Stimulated activated CD8-positive, alpha-beta memory T cell treated with anti-CD3 and anti-CD28 coated beads, Interleukin-15, amount 100 ng/mL, for 24 hours (primary cell): ENCODE measurements at places on chromosomes 7 and 10.

DNA sequence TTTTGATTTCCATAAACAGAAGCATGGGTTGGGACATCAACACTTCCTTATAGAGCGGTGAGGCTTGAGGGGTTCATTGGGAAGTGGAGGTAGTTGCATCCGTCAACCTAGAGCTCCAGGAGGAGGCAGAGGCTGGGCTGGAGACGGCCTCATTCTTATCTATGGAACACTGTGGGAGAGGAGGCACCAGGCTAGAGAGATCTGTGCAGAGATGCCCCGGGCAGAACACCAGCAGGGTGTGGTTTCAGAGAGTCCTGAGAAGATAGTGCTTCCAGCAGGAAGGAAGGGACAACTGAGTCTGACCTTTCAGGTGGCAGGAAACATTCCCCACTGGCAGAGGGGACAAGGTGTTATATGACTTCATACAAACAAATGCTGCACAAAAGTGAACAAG lies 56.7 kb downstream of the TCERG1L start:
- DNase-seq: no peak

GRCh38 chr10:114042895-114043531 lies 653 bp upstream of the ADRB1 start:
- DNase-seq: no peak

DNA sequence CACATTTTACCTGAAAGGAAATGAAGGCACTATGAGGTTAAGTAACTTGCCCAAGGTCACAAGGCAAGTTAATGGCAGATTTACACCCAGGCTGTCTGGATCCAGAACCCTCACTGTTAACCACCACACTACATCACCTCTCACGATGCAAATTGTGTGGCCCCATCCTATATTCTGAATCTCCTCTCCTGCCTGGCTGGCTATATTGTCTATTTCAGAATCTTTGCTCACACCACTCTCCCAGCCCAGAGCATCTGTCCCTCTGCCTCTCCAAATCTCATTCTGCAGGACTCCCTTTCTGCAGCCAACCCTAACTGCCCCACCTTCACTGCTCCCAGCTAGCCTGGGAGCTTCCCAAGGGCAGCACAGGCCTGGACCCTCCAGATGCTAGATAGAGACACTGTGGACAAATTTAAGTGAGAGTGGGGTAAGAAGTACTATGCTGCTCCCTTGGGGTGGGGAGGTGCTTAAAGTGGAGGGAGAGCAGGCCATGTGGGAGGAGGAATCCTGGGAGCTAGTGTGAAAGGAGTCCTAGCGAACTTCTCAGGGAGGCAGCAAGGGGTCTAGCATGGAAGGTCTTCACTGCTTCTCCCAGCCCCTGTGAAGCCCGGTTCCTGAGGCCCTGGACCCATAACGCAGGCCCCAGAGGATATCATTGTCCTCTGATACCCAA lies 786 bp downstream of the CUEDC2 start:
- no peak for DNase-seq

- no peak for DNase-seq
Measured at GRCh38 chr10:44951576-44952226, 7.9 kb upstream of the RASSF4 start.

DNA sequence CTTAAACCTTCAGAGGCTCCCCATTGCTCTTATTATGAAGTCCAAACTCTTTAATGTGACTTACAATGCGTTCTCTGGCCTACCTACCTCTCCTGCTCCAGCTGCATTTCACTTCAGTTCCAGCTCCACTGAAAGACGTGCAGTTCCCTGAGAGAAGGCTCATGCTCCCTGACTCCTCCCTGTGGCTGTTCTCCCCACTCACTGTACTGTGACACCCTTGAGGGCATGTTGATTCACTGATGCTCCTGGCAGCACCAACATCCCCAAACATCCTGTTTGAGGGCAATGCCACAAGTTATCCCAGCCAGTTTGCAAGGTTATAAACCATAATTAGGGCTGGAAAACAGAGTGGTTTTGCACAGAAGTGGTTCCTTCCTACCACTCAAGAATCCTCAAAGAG lies 111.2 kb downstream of the LSM5 start:
- no peak for DNase-seq

DNA sequence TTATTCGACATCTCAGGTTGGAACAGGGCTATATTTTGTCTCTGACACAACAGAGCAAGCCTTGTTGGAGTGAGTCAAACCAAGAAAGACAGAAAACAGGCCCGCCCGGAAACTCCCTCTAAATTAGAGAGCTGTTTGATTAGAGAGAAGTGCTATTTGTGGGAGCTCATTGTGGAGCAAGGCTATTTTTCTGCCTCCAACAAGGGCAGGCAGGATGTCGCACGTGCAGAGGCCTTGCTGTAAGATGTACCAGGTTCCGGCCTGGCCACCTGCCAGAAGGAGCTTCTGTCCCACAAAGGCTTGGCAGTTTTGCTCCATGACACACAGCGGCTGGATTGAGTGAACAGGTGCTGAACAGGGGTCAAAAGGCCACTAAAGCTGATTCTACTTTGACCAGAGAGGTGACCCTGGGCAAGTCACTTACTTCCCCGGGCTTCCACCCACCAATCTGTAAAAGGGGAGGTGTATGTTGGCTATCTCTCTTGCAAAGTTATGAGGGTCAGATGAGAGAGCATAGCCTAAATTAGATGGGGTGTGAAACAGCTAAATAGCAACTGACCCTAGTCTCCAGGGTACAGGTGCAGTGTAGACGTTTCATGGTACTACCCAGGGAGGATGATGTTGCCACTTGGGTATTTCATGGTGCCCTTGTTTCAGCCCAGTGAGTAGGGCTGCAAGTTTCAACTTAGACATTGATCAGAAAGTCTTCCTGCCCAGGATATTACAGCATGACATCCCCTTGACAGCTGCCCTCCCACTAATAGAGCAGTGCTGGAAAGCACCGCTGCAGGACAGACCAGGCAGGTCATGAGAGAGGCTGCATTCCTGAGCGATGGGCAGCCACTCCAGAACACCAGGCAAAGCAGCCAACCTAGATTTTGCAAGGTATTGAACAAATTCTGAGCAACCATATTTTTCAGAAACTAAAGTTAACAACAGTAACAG lies 62.0 kb downstream of the VSTM4 start:
- no peak for DNase-seq

GRCh38 chr7:74129887-74130286 lies 44.3 kb upstream of the EIF4H start:
- no peak for DNase-seq

GRCh38 chr10:3239066-3239919 lies 66.7 kb upstream of the PITRM1 start:
- DNase-seq: peak; percentile 57

DNA sequence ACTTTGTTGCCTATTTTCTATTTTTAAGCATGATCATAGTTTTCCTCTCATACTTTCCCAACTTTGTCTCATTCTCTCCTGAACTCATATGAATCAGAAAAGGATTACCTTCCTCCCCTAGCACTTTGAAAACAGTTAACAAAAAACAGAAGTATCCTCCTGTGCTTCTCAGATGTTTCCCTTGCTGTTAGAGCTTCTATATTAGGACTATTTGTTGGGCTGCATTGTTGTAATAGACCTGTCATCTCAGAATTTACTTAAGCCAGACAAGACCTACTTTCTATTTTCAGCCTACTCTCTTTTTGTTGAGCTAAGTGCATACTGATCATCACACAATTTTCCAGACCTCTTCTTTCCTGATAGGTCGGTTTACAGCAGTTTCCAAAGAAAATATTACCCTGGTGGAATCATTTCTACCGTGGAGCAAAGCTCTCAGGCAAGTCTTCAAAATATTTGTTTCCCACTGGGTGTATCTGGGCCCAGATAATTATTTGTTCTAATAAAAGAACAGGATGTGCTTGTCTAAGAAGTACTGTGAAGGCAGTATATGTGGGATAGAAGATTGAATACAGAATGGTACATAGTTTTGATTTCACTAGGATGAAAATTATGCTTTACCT lies 411.9 kb upstream of the KLF6 start:
- DNase-seq: no peak

DNA sequence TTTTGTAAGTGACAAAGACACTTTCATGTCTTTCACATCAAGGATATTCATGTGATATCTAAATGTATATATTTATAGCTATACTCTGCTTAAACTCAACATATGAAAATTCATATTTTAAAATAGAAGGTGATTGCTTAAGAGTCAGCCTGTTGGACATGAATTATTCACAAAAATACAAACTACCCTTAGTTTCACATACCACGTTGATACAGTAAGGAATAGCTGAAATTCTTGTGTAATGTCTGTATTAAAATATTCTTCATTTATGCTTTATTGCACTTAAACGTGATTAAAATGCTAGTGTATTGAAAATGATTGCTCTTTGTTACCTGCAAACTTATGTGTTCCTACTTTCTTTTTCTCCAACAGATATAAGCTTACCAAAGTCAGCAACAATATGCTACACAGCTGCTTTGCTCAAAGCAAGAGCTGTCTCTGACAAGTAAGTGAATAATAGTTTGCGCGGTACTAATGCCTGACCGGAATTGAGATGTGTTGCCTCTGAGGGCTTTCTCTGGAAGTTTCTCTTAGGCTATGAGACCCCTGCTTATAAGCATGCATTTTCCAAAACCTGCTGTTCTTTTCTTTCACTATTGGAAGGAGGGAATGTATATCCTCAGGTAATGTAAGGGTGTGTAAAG lies 133.8 kb downstream of the WNT2 start:
- no peak for DNase-seq

GRCh38 chr7:53993224-53993623 lies 549.0 kb upstream of the VSTM2A start:
- no peak for DNase-seq

- DNase-seq: no peak
Measured at GRCh38 chr10:122707535-122707934, 7.9 kb upstream of the C10orf120 start.

GRCh38 chr10:1063232-1063865 lies 7.2 kb downstream of the WDR37 start:
- DNase-seq: no peak

DNA sequence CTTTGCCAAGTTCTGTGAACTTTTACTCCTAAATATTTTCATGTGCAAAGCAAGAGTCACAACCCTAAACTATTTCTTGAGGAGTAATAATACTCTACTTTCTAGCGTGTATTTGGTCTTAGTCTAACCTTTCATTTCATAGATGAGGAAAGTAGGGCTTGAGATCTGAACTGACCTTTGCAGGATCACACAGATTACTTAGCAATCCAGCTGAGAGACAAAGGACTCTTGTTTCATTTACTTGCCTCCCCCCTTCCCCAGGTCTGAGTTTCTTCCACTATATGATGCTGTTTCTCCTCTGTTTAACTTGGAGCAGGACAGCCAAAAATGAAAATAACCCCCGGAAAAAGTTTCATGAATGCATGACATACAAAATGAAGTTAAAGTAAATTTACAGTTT lies 75.3 kb upstream of the PTN start:
- no peak for DNase-seq

DNA sequence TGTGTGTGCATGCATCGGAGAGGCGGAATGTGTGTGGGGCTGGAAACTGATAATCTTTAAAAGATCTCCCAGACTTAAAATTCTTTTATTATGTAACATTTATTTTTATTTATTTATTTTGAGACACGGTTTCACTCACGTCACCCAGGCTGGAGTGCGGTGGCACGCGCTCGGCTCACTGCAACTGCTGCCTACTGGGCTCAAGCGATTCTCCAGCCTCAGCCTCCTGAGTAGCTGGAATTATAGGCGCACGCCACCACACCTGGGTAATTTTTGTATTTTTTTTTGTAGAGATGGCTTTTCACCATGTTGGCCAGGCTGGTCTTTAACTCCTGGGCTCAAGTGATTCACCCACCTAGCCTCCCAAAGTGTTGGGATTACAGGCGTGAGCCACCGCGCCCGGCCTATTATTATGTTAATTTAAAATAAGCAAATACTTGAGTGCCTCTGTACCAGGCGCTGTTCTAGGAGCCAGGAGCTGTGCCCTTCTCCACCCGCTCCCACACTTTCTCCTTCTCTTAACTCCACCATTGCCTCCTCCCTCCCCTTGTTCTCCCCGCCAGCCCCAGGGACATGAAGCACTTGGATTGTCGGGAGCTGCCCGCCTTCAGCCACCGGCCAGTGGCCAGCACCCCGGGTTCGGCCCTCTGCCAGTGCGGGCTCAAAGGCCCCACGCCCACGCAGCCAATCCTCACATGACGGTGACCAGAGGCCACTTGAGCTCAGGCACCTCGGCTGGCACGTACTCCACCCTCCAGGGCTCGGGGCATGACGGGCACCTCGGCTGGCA lies 163.6 kb downstream of the DNAJB6 start:
- no peak for DNase-seq

DNA sequence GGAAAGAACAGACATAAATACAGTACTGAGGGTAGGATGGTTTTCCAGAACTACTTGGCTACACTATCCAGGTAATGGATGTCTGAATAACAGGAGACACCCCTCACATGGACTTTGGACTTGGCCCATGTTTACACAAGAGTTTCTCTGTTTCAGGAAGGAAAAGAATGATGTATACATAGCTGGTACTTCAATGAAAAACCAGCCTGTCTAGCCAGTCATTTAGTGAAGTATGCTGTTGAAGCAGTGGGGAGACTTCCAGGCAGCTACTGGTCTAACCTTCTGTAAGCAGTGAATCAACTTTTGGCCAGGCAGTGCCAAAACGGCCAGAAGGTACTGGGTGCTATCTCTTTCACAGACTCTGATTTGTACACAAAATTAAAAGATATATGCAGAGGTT lies 135.0 kb downstream of the MBL2 start:
- no peak for DNase-seq

- no peak for DNase-seq
Measured at GRCh38 chr10:63300801-63301200, 165.0 kb downstream of the JMJD1C start.

- no peak for DNase-seq
Measured at GRCh38 chr7:117811696-117812095, 61.5 kb downstream of the CTTNBP2 start.

- no peak for DNase-seq
Measured at GRCh38 chr10:35341521-35341920, 5.2 kb downstream of the CCNY start.

DNA sequence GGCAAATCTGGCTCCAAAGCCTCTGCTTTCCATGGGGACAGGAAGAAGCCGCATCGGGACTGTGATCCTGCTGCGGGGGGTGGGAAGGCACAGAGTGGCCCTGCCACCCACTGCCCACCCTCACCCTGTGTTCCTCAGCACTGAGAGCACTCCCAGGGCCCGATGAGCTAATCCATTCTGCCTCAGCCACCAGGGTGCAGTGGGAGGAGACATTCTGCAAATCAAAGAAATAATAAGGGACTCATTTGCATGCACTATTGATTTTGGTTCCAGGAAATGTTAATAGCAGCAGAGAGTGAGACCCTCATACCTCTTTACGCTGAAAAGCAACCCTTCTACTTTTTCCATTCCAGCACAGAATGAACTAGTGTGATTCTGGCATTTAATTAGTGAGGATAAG lies 572.8 kb downstream of the INHBA start:
- DNase-seq: no peak

DNA sequence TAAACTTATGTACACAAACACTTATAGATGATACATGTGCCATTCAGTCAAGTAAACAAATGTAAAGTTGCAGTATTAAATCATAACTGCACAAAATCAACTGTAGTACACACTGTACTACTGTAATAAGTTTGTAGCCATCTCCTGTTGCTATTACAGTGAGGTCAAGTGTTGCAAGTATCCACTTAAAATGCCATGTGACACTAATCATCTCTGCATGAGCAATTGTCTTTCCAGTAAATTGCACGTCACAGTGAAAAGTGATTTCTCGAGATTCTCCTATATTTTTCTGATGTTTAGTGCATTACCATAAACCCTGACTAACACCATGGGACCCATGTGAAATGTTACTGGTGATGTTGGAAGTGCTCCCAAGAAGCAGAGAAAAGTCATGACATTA lies 293.3 kb upstream of the SP4 start:
- DNase-seq: no peak

- DNase-seq: no peak
Measured at GRCh38 chr7:137269240-137269639, 74.3 kb downstream of the PTN start.
